Left forelimb (tissue), 1 donor: ENCODE measurements at places on chromosomes 1 and 21.

GRCh38 chr1:209363112-209363511 lies 220.4 kb upstream of the CAMK1G start:
- no peak for DNase-seq

- DNase-seq, result no peak
Observed at GRCh38 chr1:40299366-40300248, 17.5 kb downstream of the COL9A2 start.

GRCh38 chr1:23478896-23479665 lies 4.9 kb downstream of the ASAP3 start:
- peak; percentile 76 for DNase-seq

DNA sequence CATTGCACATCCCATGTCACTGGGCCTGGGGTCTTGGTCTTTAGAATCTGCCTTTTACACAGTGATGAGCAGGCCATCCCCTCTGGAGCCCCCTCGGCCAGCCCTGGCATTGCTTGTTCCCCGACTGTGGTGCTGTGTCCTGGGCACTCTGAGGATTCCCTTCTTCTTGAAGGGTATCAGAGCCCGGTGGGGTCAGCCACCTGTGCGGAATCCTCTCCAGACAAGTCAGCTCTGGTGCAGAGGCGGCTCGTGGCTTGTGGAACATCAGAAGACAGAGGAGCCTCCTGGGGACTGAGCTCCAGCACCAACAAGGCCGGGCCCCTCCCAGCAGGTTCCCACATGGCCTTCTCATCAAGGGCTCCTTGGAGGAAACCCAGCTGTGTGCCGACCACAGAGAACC lies 57.9 kb upstream of the AJAP1 start:
- DNase-seq, result peak; percentile 34

- DNase-seq, result no peak
Observed at GRCh38 chr1:54188291-54188690, 11.5 kb downstream of the CYB5RL start.

DNA sequence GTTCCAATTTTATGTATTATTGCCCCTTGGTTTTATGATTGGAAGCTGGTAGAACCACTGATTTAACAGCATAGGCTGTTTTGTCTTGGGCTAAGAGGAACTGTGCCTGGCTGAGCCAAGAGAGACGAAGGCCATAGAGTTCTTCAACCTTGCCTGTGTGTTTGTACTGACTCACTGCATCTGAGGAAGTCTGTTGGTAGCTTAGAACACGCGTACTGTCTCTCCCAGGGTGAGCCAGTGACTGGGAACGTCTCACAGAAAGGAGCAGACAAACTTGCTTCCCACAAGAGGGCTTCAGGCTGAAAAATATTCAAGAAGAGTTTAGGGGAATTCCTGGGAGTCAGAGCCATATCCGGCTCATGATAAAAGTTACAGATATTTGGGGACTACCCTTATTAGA lies 14.9 kb downstream of the TMEM51 start:
- DNase-seq, result no peak

DNA sequence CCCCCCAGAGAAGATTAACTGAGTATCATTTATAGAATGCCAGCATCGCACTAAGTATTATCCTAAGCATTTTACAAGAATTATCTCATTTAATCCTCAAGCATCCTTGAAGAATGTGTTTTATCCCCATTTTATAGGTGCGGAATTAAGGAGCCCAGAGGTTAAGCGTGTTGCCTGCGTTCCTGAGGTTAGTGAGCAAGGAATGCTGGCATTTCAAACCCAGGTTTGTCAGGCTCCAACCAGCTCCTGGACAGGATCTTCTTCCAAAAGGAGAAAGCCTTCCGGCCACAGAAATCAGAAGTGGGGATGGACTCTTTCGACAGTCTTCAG lies 82.3 kb downstream of the SSBP3 start:
- no peak for DNase-seq
